ENCODE measurements at places on chromosomes 3 and 15.
A peak's percentile ranks its signal among the peaks of the same experiment; 100 is the strongest.

- DNase-seq = no peak
Measured at GRCh38 chr3:88732186-88732585, 375.2 kb upstream of the EPHA3 start.

- no peak for DNase-seq
Measured at GRCh38 chr3:114471478-114471877, 177.7 kb downstream of the TIGIT start.

GRCh38 chr3:174439331-174440252, 419.5 kb upstream of the NAALADL2 start:
- DNase-seq = no peak

- DNase-seq = no peak
Measured at GRCh38 chr3:170425491-170426239, 7.0 kb downstream of the CLDN11 start.

DNA sequence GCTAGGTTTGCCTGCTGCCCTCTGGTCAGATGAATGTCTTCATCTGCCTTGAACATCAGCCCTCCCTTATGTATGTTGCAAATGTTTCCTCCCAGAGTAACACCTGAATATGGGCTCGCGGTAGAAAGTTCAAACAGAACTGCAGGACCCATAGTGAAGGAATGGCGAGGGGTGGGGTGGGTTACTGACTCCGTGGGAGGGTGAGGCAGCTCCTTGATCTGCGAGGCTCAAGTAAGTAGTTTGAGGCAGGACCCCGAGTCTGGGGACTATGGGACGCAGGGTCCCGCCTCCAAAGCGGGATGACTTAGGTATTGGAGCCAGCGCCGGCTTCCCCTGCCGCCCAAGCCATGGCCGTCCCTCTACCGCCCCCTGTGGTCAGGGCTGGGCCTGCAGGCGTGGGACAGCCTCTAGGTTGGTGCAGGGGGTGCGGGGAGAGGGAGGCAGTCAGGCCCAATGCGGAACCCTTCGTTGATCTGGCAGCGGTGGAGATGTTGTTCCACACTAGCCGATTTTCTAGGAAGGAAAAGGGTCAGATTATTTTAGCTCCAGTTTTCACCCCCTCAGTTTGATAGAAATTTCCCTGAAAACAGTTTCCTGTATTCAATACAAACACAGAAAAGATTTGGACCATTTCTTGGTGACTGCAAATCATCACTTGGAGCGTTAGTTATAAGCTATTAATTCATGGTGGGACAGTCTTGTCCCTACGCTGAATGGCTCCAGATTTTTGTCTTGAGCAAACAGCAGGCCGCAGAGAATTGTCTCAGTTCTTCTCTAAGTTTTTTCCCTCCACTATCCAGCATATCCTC, 72.3 kb downstream of the CORO2B start:
- peak; percentile 32 for DNase-seq

GRCh38 chr3:60728006-60728405, 523.2 kb downstream of the FHIT start:
- no peak for DNase-seq

DNA sequence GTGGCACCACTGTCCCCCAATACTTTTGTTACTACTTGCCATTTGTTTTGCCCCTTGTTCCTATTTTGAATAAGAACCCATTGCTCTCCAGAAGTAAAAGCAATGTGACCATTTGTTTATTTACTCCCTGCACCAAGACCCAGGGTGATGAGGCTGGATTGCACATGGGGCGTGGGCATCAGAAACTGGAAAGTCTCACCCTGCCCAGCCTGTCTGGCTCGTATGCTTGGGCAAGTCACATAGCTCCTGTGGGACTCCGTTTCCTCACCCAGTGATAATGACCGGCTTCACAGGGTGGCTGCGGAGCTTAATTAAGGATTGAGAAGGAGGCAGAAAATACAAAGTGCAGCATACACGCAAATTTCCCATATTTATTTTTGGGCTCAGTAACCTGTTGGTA, 167.7 kb upstream of the ICE2 start:
- DNase-seq = no peak

DNA sequence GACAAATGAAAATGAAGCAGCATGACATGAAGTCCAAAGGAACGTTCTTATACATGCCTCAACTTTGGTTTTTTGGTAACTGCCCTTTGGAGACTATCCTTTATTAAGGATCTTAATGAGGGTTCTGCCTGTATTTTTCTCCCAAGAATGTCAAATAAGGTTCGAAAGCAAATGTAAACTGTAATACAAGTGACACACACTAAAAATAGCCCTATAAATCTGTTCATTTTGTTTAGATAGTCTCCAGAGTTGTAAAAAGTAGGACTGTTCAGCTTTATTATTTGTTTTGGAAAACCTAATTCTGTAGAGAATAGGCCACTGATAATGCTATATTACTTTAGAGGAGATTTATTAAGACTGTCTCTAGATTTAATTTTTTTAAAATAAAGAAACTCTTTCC, 80.5 kb upstream of the CDIN1 start:
- DNase-seq = no peak
